ENCODE measurements at places on chromosomes 11 and 22.

GRCh38 chr11:122598971-122599370 lies 56.6 kb upstream of the UBASH3B start:
- peak; percentile 28 for DNase-seq

- no peak for DNase-seq
Observed at GRCh38 chr11:74175920-74176319, 4.8 kb downstream of the PPME1 start.

GRCh38 chr22:36910461-36910860 lies 3.0 kb upstream of the CSF2RB start:
- DNase-seq, result peak; percentile 17

GRCh38 chr22:26827611-26828010 lies 170.2 kb downstream of the MIAT start:
- DNase-seq, result no peak

DNA sequence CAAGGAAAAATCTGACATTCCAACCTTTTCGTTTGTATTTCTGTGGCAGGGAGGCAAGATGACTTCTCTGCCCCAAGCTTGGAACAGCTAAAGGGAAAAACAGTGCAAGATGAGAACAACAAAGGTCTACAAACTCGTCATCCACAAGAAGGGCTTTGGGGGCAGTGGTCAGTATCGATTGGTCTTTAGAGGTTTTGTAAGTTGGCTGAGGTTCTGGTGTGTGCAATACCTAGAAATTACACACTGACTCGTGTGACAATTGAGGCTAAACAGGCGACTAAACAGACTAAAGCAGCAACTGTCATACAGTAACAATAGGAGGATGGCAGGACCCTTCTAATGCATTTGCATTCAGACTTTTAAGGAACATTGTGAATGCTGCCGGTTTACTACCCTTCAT lies 994 bp downstream of the DEPDC5 start:
- DNase-seq, result no peak

DNA sequence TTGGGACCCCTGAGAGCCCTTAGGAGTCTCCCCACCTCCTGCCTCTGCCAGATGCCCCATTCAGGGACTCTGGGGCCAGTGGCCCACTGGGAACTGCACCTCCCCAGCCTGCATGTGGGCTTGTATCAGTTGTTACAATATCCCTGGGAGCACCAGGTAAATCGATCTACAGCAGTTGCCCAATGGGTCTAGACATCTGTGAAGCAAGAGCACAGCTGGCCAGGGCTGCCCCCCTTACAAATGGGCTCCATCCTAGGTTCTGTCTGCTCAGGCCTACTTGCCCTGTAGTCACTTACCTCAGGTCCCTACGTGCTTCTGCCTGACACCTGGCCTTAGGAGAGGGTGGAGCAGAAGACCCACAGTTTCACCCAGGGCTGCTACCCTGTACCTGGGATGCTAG lies 62.7 kb downstream of the HIRA start:
- no peak for DNase-seq

DNA sequence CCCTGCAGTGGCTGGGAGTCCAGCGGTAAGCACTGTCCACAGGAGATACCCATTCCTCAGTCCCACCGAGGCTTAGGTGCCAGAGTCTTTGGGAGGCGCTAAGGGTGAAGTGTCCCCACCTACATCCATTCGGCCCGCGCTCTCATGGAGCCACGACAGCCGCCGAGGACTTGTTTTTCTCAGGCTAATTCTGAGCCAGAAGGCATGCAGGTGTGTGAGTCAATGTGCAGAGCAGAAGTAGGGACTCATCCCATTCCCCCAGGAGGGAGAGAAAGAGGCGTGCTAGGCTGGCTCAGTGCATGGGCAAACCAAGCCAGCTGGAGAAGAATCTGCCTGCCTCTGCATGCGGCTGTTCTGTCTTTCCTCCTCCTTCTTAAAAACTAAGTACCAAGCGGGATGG lies 46.6 kb downstream of the KCNC1 start:
- no peak for DNase-seq

GRCh38 chr11:37817727-37818270 lies 1219.8 kb upstream of the RAG2 start:
- no peak for DNase-seq

DNA sequence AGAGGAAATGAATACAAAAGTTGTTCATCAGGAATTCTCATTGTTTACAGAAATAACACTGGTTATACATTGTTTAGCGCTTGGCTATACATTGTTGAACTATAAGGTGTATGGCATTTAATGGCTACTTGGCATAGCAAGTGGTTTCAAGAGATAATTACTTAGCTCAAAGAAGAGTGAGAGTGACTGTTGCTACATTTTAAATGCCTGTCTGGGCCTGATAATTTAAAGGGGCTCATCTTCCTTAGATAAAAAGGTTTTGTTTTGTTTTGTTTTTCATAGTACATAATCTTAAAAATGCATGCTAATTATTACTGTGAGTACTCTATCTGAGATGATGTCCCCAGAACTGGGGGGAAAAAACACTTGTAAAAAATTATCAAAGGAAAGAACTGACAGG lies 1.5 kb upstream of the SMPD1 start:
- DNase-seq, result no peak
